Right lung (tissue), 10 donors: ENCODE measurements at places on chromosomes 16 and 17.

GRCh38 chr16:86044881-86045590, 146.1 kb downstream of the IRF8 start:
- no peak for DNase-seq

DNA sequence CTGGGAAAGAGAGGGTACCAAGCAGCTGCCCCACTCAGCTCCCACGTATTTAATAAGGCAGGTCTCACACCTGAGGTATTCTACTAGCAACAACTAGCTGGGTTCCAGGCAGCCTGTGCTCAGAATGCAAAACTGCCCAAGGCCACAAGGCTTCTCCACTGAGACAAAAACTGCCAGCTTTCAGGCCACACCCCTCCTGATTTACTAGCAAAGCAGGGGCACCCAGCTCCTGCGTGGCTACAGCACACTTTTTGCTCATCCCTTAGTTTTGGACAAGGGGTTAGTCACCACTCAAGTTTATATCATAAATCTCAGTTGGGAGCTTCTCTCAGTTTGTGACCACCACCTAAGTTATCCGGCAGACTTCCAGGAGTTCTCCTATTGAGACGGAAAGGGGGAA, 494.6 kb downstream of the CDH11 start:
- DNase-seq, result no peak

DNA sequence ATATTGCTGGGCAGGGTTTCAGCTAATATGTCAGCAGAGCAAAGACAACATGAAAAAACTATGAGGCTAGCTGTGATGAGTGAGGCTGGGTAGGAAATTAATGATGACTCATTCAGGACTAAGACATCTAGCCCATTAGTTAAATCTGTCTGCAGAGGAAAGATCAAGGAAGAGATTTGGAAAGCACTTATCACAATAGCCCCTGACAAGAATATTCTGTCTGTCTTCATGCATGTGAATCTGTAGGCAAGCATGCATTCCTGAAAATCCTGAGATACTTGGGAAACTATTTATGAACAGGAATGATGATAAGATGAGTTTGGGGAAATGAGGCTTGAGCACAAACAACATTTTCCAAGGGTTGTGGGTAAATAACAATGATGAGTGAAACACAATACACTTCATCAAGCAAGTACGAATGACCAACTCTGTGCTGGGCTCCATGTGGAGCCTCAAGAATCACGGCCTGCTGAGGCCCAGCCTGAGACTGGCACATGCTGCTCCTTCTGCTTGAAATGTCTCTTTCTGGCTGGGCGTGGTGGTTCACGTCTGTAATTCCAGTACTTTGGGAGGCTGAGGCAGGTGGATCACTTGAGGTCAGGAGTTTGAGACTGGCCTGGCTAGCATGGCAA, 96.5 kb upstream of the ASIC2 start:
- DNase-seq, result no peak

- peak; percentile 26 for DNase-seq
Measured at GRCh38 chr16:66660422-66661209, 35.9 kb downstream of the CMTM4 start.
